ENCODE measurements at places on chromosomes 2 and 18.

- no peak for DNase-seq
Measured at GRCh38 chr18:22752014-22752413, 181.1 kb upstream of the RBBP8 start.

DNA sequence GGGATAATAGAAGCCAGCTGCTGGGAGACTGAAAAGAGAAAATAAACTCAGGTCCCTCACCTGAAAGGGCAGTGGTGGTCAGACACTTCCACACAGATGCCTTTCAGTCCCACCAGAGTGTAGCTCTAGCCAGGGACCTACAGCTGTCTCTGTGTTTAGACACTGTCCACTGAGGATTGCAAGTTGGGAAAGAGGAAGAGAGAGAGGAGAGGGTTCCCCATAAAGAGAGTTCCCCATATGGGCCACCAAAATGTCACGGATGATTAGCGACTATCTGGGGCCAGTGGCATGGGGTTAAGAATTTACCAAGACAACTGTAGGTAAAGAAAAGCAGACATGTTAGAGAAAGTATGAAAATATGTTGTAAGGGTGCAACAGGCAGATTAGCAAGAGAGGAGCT, 36.7 kb upstream of the SKA1 start:
- DNase-seq = no peak

DNA sequence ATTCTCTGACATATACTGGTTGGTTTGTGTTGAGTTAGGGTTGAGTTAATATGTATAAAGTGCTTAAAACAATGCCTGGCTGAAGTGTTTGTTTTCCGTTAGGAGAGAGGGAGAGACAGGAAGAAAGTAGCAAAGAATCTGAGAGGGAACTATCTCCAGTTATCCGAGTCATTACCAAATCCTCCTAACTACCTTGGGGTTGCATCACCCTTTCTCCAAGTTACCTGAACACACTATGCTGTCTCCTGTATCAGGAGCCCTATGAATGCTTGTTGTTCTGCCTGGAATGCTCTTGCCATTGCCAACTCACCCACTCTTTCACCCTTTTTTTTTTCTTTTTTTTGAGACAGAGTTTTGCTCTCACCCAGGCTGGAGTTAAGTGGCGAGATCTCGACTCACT, 47.9 kb upstream of the ITGAV start:
- DNase-seq = no peak

DNA sequence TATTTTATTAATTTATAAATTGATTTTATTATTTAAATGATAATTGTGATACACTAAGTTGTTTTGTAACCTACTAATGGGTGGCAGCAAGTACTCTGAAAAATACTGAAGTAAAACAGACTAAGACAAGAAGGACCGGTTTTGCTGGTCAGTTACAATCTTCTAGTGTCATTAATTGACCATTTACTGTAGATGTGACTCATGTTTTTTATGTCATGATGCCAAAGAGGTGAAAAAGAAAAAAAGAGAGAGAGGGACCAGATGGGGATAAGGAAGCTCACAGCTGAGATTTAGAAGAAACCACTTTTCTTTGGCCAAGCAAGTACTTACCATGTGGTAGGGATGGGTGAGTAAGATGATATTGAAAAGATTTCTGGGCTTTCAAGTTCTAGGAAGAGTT, 955.8 kb upstream of the LRRTM1 start:
- no peak for DNase-seq

- no peak for DNase-seq
Measured at GRCh38 chr18:59813942-59814341, 85.9 kb upstream of the PMAIP1 start.

- no peak for DNase-seq
Measured at GRCh38 chr2:106868275-106868674, 17.7 kb downstream of the ST6GAL2 start.

- no peak for DNase-seq
Measured at GRCh38 chr2:49490710-49491109, 336.4 kb upstream of the FSHR start.

DNA sequence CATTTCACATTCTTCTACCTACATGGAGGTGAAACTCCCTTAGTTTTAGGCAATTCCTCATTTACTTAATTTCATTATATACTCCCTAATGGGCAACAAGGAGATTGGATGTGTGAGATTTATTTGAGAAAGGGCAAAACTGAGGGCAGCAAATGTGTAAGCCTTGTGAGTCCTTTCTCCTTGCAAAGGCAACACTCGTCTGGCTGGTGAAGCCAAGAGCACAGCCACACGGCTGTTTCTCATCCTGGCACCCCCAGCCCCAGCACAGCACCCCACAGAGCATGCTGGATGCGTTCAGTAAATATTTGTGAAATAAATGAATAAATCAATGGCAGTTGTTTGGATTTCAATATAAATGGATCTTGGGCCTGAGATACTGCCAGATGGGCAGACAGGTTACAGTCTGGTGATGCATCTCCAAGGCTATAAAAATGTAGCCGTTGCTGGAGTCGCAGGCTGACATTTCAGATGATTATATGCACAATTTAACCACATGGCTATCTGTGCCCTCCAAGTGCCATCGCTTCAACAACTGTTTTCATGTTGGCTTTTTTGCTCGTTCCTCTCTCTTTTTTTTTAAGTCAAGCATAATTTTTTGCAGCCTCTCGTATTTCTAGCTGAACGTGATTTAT, 154.1 kb upstream of the REV1 start:
- DNase-seq = no peak

DNA sequence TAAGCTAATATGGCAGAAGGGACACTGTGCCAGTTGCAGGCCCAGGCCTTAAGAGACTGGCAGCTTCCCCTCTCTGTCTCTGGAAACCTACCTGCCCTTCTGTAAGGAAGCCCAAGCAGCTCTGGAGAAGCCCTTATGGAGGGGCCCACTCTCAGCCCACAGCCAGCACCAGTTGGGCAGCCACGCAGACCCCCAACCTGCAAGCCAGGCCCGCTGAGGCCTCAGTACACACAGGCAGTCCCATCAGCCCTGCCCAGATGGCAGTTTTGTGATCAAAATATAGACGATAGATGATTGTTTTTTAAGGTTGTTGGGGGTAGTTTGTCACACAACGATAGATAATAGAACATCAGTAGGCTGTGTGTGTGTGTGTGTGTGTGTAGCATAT, 36.8 kb upstream of the ALPP start:
- no peak for DNase-seq

DNA sequence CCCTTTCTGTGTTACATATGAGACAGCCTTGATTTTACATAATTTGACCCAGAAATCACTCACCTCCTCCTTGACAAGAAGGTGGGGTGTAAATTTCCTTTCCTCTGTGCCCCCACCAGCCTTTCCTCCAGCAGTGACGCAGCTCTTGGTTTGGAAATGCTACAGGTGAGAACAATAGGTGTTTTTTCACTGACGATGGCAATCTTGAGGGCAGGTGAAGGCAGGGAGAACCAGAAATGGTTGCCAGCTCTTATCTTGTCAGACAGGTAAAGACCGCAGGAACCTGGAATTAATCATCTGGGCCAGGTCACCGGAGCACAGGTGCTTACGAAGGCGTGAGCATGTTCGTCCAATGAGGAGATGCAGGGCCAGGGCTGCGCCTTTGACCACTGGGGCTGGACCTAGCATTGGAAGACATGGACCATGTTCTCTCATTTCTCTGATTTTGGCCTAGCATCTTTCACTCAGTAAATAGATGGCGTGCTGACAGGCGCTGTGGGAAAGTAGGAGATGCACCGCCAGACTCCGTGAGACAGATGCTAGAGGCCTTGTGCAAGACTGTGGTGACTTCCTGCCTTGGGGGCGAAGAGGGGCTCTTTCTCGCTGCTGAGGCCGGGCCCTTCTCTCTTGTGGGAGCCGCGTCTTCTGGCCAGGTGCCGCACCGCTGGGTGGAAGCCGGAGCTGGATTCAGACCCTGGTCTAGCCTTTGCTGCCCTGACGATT, 4.0 kb downstream of the CIDEA start:
- no peak for DNase-seq

GRCh38 chr2:54672590-54673456, 50.6 kb upstream of the EML6 start:
- no peak for DNase-seq

GRCh38 chr2:140667203-140667602, 1463.6 kb downstream of the LRP1B start:
- no peak for DNase-seq

DNA sequence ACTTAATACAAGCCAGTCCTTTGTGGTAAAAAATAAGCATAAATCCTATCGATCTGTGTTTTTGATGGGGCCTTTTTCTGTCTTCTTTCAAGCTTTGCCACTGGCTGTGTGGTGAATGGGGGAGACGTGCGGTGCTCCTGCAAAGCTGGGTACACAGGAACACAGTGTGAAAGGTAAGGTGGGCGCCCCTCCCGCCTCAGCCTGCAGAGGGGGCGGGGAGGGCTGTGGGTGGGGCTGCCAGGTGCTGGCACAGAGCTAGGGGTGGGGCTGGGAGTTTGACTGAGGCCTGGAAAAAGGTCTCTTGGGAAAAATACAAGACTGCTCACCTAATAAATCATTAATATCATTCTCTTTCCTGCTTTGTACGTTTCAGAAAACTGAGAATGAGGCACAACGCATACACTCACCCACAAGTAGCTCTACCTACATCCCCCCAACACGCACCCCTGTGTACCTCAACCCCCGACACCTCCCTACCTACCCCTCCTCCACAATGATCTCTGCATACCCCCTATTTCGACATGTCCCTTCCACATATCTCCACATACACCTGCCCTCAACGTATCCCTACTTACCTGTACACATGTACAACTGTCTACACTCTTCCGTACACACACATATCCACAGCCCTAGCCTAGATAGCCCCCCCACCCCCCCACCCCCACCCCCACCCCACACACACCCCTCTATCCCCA, 129.7 kb upstream of the TTC39C start:
- DNase-seq = no peak

DNA sequence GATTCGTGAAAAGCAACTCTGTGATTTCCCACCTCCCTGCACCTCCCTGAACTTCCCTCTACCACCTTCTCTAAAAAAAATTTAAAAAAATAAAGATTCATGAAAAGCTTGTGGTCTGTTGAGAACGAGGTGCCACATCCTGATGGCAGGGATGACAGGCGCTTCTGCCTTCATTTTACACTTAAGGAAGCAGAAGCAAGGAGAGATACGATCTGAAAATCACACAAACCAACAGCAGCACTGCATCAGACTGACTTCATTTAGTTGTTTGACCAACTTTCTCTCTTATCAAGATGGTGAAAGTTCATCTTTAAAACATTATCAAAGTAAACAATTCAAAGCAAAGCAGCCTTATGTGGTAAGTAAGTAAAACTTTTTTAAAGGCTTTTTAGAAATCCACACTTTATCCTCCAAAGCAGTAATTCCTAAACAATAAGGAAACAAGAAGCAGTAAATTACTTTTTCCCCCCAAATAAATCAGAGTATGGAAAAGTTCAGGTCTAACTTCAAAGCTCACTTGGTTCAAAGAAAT, 15.5 kb downstream of the WDFY1 start:
- no peak for DNase-seq

GRCh38 chr2:232028631-232029030, 67.1 kb downstream of the DIS3L2 start:
- no peak for DNase-seq

DNA sequence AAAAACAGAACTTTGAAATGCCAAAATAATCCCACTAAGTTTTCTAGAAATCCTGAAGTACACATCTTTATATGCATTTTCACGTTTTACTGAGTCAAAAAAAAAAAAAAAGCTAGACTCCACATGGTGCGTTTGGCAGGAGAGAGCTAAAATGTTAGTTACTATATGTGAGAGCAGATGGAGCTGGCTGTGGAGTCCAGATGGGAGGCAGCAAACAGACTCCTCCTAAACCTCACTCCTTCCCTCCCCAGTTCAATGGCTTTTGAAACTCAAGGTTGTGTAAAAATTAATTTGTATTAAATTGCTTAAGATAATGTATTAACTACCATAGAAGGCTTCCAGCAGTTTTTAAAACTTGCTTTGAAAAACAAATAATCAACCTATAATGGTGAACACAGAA, 248.8 kb downstream of the AGPS start:
- DNase-seq = no peak

DNA sequence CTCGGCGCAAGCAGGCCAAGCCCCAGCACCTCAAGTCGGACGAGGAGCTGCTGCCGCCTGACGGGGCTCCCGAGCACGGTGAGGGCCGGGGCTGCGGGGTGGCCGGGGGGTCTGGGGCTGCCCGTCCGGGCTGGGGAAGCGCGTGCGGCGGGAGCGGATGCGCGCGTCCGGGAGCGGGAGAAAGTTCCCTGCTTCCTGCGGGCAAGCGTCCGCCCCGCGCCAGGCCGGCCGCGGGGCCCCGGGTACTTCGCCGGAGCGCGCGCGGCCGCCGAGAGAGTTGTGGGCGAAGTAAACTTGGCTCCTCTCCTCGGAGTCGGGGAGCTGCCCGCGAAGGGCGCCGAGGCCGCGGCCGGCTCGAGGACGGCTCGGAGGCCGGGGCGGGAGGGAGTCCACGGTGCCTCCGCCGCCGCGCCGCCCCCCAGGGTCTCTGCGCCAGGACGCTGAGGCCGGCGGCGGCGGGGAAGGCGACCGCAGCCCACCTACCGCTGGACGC, 707 bp downstream of the SALL3 start:
- no peak for DNase-seq

GRCh38 chr2:127807678-127808353, 3.2 kb downstream of the WDR33 start:
- no peak for DNase-seq

DNA sequence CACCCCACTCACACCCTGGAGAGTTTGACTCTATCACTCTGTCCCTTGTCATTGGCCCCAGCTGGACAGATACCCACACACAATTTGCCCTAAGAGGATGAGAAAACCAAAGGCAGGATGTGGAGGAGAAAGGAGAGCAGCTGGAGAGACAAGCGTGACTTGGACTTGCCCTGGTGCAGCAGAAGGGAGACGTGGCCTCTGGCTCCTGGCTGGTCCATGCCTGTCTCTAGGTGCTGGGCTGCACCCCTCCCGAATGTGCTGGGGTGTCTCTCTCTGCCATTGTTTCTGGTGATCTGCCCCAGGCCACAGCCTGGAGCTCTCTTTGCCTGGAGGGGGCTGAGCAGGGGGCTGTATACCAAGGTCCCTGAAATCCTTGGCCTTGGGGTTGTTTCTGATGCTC, 88.7 kb upstream of the HDAC4 start:
- DNase-seq = no peak

GRCh38 chr18:58565021-58565420, 63.9 kb downstream of the ALPK2 start:
- DNase-seq = no peak

- DNase-seq = peak; percentile 45
Measured at GRCh38 chr2:238287737-238288649, at the start of gene PER2. TSS of gene PER2 (minus strand) at chr2:238288610. CDS start at chr2:238277936, 10,674 bp downstream.

DNA sequence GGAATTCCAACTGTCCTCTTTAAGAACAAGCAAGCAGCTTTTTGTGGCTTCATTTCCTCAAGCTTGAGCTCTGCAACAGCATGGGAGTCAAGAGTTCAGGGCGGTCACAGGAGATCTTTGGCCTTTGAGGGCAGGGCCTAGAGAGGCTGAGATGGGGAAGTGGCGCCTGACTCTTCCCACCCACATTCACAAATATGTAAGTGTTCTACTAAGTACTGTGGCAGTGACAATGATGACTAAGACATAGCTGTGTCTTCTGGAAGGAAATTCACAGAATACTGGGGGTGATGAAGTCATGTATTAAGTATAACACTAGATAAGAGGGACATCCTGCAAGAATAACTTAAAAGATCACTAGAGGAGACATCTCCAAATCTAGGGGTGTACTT, 15.0 kb downstream of the RND3 start:
- no peak for DNase-seq

Measured in activated naive CD4-positive, alpha-beta T cell treated with anti-CD3 and anti-CD28 coated beads, Interleukin-2, amount 50 U/mL, for 72 hours (primary cell).